ENCODE measurements at places on chromosomes 5 and 9.

DNA sequence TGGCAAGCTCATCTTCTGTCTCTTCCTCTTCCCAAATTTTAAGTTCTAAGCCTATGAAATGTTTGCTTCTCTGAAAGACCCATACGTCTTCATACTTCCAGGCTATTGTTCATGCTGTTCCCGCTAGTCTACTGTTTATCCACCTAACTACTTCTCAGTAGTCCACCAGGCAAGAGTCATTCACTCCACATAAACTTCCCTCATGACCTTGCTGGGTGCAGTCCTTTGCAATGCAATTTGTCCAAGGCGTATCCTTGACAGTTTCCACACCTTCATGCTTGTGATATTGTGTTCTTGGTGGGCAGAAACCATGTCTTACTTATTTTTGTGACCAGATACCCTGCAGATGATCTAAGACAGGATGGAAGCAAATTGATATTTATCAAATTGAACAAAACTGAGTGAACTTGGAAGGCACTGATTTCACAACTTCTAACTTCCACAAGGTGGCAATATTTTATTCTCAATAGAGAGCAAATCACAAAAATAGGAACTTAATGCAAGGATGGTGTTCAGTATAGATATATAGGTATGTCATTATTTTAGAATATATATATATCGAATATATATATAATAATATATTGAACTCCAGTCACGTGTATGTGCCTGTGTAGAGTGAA lies 30.3 kb downstream of the TYRP1 start:
- DNase-seq, result no peak

DNA sequence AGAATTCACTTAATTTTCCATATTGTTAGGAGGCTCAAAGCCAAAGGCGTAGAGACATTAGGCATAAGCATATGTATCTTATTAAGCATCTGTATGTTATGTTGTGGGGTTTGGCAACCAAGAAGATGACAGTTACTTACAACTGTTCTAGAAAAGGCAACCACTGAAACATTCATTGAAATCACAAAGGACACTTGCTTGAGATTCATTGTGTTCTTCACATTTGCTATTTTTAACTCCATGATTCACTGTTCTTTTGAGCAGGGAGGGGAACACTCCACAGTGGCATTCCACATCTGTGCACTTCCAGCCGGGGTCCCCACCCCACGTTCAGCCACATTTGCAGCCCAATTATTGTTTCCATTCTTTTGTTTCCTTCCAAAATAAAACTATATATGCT lies 107.1 kb downstream of the PALM2AKAP2 start:
- peak; percentile 33 for DNase-seq

GRCh38 chr5:116212225-116212624 lies 127.4 kb downstream of the COMMD10 start:
- no peak for DNase-seq

- no peak for DNase-seq
These were observed 23.6 kb upstream of the RAB14 start for GRCh38 chr9:121225240-121225639.

GRCh38 chr5:160312134-160312959 lies at the start of gene CCNJL:
Gene CCNJL (minus strand): TSS chr5:160312564. CDS start chr5:160311923, 641 bp downstream.
- no peak for DNase-seq

Data from amniotic stem cell (primary cell).